Activated gamma-delta T cell treated with Interleukin-2 at 50 U/mL for 16 hours (primary cell): ENCODE measurements at places on chromosomes 7 and 10.

GRCh38 chr10:11673346-11674280 lies 62.2 kb upstream of the USP6NL start:
- DNase-seq, result no peak

- DNase-seq, result no peak
Measured at GRCh38 chr10:126508535-126509040, 120.3 kb upstream of the ADAM12 start.

DNA sequence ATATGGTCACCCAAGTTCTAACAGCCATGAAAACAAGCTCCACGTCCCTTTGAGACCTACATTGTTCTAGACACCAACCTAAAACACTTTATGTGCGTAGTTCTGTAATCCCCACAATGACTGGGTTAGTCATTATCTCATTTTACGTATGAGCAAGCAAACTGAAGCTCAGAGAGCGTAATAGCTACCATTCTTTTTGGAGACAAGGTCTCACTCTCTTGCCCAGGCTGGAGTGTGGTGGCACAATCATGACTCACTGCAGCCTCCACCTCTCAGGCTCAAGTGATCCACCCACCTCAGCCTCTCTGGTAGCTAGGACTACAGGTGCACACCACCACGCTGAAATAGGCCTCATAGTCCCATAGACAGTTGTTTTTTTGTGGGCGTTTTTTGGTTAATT lies 10.5 kb downstream of the DAGLB start:
- no peak for DNase-seq

GRCh38 chr10:131831561-131831960 lies 69.2 kb upstream of the PPP2R2D start:
- DNase-seq, result no peak

DNA sequence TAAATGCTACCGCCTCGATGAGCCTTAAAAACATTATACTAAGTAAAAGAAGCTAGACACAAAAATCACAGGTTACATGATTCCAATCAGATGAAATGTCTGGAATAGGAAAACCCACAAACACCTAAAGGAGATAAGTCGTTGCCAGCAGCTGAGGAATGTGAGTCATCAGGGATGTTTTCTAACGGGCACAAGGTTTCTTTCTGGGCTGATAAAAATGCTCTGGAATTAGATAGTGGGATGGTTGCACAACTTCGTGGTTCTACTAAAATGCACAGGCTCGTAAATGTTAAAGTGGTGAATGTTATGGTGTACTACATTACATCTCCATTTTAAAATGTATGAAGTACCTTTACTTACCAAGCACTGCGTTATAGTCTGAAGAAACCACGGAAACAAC lies 9.7 kb downstream of the ABLIM1 start:
- no peak for DNase-seq
